Left colon (tissue), 2 donors: ENCODE measurements at places on chromosomes 4 and X. TPM values are rescaled to one million over a fixed set of nuclear protein-coding genes. Genes with fewer than 3 reads are reported as not detected.

- DNase-seq: no peak
These were observed 315.6 kb upstream of the SMIM31 start for GRCh38 chr4:164438321-164438720.

GRCh38 chrX:136666088-136666487 lies 18.1 kb downstream of the CD40LG start:
- DNase-seq: no peak

DNA sequence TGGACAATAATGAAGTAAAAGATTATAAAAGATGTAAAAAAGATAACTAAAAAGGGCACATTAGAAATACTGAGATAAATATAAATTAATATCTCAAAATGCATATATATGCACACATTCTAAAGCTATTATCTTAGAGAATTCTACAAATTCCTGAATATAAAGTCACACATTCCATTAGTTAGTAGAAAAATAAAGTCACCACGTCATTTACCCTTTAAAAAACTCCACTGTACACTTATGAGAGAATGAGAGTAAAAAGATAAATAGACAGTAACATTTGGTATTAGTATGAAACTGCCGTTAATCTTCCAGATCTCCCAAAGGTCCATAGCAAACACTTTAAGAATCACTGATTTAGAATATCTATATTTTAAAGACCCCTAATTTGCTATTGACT lies 67.2 kb upstream of the IL15 start:
- DNase-seq: no peak

GRCh38 chr4:183164963-183165362 lies 65.9 kb downstream of the WWC2 start:
- no peak for DNase-seq

- DNase-seq: peak; percentile 72
These were observed 248.2 kb downstream of the PARM1 start for GRCh38 chr4:75180790-75181776.

- DNase-seq: no peak
These were observed 147.2 kb downstream of the RPA4 start for GRCh38 chrX:97030947-97031346.

DNA sequence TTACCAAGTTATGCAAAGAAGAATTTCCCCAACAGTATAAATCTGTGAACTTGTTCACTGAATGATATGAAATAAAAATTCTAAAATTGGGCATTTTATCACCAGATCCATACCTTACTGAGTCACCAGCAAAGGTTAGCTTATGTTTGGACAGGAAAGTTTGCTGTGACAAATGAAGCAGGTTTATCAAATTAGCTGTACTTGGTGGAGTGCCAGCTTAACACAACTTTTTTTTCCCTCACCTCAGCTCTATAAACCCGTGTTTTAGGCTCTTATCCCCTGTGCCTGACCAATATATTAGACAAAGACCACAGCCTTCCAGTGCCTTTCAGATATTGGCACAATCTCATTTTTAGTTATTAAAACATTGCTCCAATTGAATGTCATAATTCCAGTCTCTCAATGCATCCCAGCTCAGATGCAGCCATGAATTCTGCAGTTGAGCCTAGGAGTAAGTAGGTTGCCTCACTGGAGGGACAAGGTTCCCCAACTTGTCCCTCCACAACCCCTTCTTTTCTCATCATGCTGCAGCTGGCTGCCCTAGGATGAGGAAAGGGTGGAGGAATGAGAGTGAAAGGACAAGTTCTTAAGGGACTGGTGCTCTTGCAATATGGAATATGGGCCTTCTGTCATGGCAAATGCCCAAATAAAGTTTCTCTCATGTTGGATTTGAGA lies 27.0 kb upstream of the PDGFC start:
- no peak for DNase-seq

DNA sequence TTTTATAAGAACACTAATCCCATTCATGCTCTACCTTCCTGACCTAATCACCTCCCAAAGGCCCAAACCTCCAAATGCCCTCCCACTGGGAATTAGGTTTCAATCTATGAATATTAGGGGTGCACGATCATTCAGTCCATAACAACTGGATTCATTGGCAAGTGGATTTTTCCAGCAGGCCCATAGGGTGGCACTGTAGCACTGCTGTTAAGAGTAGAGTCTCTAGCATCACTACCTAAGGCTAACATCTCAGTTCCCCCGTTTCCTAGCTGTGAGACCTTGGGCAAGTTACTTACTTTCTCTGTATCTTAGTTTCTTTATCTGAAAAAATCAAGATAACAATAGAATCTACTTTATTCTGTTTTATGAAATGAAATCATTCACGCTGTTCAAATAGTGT lies 315.8 kb downstream of the STIM2 start:
- DNase-seq: peak; percentile 25

DNA sequence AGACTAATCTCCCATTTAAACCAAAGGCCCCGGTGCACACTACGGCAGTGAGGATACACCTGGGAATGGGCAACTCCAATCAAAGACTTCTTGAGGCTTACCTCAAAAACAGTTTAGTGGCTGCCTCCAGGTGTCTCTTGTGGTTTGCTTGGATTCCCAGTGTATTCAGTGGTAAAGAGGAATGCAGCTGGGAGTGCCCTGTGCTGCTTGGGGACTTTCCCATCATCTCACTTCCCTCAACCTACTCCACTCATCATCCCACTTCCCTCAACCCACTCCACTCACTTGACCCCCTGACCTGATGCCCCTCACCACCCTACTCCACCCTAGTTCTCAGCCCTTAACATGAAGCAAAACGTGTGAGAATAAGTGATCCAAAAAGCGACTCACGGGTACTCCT lies 177.3 kb upstream of the ETNPPL start:
- no peak for DNase-seq

DNA sequence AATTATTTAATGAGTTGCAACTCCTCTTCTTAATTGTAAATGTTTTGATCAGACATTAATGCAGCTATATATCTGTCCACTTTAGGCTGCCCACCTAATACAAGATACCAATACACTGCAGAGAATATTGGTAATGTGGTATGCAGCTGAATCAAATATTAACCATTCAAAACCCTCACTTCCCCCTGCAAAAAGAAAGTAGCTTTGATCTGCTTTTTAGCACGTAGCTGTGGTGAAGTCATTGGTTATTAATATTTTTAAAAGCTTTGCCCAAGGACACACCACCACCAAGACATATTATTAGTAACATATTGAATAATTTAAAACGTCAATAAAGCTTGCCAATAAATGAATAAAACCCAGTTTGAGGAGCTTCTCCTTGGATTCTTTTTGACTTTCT lies 28.6 kb upstream of the CYP2U1 start:
- no peak for DNase-seq

DNA sequence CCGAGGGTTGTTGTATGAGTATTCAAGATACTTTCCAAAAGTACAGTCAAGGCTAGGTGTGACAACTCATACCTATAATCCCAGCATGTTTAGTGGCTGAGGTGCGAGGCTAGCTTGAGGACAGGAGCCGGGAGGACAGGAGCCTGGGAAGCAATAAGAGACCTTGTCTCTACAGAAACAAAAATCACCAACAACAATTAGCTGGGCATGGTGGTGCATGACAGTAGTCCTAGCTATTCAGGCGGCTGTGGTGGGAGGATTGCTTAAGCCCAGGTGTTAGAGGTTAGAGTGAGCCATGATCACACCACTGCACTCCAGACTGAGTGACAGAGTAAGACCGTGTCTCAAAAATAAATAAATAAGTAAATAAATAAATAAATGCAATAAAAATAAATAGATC lies 91.6 kb downstream of the TLL1 start:
- DNase-seq: no peak

GRCh38 chr4:97104006-97104405 lies 1039.3 kb downstream of the STPG2 start:
- DNase-seq: no peak

DNA sequence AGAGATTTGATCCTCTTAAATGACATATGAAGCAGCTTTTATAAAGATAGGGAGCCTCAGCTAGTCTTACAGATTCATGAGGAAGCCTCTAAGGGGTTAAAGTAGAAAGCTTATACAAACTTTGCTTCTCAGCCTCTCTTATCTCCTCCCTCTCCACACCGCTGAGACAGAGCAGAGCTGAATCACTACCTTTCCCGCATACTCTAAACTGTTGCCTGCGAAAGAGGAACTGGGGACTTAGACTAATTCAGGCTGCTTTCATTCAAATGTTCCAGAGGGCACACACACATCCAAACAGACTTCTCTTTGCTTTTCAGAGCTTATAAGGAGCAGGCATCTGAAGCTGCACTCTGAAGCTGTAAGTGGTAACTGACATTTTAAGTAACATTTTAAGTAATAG lies at the start of gene SERTM2:
Gene SERTM2 (plus strand): TSS at position 169 of the 400 bp plus-strand sequence. CDS start 7,213 bp downstream, outside the sequence.
- DNase-seq: no peak

GRCh38 chrX:2449135-2449886 lies 51.5 kb downstream of the DHRSX start:
- DNase-seq: no peak

DNA sequence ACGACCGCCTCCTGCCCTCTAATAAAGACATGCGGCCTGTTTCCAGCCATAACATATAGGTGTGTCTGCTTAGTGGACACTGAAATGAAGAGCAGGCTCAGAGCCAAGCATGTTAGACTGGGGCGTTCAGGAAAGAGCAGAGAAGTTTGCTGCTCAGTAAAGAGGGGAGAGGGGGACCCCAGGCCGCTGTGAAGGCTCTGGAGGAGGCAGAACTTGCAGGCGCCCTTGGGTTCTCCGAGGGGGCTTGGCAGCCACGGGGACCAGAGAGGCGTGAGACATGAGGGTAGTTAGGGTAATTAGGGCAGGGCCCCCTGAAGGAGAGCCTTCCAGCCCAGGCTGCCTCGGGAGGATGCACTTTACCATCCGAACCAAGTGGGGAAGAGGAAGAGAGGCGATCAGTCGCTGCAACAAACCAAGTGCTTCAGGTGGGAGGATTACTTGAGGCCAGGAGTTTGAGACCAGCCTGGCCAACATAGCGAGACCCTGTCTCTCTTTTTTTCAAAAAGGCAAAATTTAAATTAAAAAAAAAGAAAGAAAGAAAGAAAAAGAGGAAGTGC lies 46.6 kb upstream of the CDKN2AIP start:
- DNase-seq: no peak

Gene PDHA1
- 362 TPM for total RNA-seq

Gene TREX2
- total RNA-seq: 0.73 TPM

Gene STPG2
- total RNA-seq: 0.25 TPM

Gene RHOXF2B
- not detected for total RNA-seq

Gene BMP3
- total RNA-seq: 27.0 TPM

Gene RIPPLY1
- not detected for total RNA-seq

Gene TLR10
- 0.70 TPM for total RNA-seq

Gene PGAM4
- total RNA-seq: not detected

Gene FAM184B
- total RNA-seq: 0.39 TPM

Gene MSANTD1
- 0.82 TPM for total RNA-seq
